ENCODE measurements at places on chromosomes 11 and 22.

- no peak for DNase-seq
Measured at GRCh38 chr11:133082453-133082781, 449.9 kb downstream of the OPCML start.

DNA sequence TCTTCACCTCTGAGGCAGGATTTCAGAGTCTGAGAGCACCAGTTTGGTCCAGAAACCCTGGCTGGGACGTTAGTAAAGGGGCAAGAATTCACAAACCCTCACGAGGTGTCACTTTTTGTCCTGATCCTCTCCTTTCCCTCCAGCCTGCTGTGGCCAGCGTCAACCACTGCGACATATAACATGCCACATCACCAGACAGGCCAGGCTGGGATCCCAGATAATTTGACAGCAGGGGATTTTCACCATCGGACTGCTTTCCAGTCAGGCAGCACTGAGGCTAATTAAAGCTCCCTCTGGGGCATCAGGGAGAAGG is 36.8 kb upstream of the RBFOX2 start:
- DNase-seq = no peak

- no peak for DNase-seq
Measured at GRCh38 chr11:65008873-65009272, 5.1 kb upstream of the ARL2 start.

GRCh38 chr22:23213581-23214334 is 33.4 kb downstream of the BCR start:
- no peak for DNase-seq

- DNase-seq = no peak
Measured at GRCh38 chr11:128180441-128181087, 406.8 kb downstream of the ETS1 start.

DNA sequence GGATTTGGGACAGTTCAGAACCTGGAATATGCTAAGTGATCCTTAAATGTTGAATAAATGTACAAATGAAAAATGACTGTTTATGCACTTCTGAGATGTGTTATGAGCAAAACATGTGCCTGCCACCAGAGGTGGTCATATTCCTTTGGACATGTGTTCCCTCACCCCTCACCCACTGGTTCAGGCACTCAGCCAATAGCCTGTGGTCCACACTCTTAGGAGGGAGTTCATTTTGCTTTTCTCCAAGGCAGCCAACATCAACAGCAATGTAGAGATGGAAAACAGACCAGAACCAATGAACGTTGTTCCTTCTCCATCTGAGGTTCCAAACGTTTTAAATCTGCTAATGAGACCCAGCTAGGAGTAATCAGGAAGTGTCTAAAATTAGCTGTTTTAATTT is 44.0 kb downstream of the RPUSD4 start:
- no peak for DNase-seq

GRCh38 chr11:113690619-113691569 is 15.2 kb downstream of the TMPRSS5 start:
- no peak for DNase-seq

- DNase-seq = no peak
Measured at GRCh38 chr11:101618709-101619108, 34.9 kb upstream of the TRPC6 start.

Data from NCI-H510A (cell line).